Retinal pigment epithelial cell (primary cell): ENCODE measurements at places on chromosomes 7 and 10.

DNA sequence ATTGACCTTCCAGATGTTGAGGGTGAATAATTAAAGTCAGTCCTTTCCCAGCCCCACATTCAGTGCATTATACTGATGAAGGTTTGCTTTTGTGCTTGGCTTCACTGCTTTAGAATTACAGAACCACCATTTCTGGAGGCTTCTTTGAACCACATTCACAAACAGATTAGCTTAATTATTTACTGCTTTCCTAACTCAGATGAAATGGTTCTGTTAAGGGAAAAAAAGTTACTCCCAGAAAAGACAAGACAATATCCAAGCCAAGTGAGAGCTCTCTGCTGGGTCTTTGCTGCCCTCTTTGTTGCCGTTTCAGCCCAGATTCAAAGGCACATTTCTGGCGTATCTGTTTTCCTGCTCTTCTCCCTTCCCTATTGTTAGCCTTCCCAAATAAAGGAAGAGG is 188.9 kb downstream of the AHR start:
- no peak for DNase-seq

GRCh38 chr7:12765431-12766100 is 78.1 kb downstream of the ARL4A start:
- DNase-seq, result no peak

DNA sequence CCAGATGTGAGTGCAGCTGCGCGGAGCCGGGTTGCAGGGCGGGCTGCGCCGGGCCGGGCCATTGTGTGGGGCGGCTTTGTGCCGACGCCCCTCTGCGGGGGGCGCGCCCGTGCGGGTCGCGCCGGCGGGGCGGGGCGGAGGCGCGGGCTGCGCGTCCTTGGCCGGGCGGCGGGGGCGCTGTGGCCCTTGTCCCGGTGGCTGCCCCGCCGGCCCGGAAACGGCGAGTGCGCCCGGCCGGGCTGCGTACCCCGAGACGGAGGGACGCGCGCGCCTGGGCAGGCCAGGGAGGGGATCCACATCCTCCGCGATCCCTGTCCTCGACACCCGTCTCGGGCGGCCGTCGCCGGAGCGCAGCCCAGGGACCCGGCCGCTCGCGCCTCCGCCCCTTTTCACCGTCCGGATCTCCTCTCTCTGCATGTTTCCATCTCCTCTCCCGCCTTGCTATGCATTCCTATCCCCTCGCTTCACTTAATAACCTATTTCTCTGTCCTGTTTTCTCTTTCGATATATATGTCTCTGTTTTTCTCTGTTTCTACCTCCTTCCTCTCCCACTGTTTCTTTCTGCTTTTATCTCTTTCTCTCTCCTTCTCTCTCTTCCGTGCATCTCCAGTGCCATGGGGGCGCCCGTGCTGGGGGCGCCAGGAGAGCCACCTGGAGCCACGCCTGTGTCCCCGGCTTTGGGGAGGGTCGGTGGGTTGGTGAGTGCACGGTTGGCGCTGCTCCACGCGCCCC is 765 bp downstream of the PFKFB3 start:
- no peak for DNase-seq

DNA sequence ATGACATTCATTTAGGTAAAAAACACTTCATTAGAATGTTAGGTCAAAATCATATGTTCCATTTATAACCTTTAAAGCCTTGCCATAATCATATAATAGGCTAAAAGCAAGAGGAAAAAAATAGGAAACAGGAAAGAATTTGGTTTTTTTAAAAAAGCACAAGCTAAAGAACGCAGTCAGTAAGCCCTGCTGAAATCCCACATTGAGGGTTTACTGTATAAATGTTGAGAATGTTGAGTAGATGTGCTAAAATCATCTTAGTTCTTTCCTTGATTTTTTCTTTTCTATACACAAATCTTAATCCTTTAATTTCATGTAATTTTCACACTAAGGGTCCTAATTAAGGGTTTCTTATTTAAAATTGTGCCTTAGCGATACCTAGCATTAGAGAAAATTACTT is 133.0 kb downstream of the TSPAN12 start:
- no peak for DNase-seq

DNA sequence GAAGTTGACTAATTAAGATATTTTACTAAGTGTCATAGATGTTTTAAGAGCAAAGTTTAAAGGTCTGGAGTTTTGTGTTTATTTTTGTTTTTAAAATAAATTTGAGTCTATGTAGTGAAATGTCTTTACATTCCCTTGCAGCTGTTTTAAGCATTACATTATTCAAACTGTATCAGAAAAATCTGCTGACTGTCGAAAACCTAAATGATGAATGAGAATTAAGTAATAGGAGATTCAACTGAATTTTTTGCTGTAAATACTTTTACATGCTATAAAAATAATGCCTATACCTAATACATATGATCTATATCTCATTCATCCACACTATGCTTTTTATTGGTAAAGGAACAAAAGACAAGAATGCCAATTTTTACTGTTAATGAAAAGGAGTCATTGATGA is 227.2 kb downstream of the CSTF2T start:
- no peak for DNase-seq

DNA sequence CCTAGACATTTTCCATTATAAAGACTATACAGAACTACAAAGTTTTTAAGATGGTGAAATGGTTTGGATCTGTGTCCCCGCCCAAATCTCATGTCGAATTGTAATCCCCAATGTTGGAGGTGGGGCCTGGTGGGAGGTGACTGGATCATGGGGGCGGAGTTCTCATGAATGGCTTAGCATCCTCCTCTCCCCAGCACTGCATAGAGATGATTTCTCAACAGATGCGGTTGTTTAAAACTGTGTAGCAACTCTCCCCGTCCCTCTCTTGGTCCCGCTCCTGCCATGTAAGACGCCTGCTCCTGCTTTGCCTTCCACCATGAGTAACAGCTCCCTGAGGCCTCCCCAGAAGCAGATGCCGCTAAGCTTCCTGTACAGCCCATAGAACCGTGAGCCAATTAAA is 1.6 kb downstream of the FAM133B start:
- DNase-seq, result no peak

DNA sequence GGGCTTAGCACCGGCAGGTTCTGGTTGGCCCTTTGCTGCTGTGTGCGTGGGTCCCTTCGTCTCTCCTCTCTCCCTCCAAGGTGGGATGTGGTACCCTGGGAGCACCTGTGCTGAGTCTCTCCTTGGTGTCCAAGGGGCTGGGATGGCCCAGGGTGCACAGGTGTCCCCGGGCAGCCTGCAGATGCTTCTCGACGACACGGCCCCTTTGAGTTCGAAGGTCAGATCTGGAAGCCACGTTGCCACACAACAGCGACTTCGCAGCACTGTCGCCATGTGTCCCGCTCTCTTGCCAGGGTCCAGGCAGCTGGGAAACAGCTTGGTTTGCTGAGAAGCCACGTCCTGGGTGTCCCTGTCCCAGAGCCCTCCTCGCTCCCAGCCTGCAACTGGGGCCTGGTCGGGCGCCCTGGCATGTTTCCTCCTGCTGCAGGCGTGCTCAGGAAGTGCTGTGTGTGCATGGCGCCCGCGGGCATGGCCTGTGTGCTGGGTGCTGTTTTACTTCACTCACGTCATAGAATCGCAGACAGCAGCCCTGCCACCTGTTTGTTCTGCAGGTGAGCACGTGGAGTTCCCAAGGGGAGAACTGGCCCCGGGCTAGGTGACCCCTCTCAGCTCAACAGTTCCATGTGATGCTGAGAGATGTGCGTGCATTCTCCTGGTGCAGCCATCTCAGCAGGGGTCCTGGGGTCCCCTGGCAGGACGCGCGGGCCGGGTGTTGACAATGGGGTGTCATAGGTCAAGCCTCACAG is 70.9 kb downstream of the DNAJB6 start:
- no peak for DNase-seq

- DNase-seq, result peak; percentile 37
Observed at GRCh38 chr7:41027428-41028115, 675.3 kb downstream of the INHBA start.
